ENCODE measurements at places on chromosomes 4 and X.

GRCh38 chr4:44237643-44238042 lies 211.0 kb downstream of the KCTD8 start:
- no peak for DNase-seq

GRCh38 chrX:20487227-20487626 lies 220.5 kb upstream of the RPS6KA3 start:
- peak; percentile 78 for DNase-seq

DNA sequence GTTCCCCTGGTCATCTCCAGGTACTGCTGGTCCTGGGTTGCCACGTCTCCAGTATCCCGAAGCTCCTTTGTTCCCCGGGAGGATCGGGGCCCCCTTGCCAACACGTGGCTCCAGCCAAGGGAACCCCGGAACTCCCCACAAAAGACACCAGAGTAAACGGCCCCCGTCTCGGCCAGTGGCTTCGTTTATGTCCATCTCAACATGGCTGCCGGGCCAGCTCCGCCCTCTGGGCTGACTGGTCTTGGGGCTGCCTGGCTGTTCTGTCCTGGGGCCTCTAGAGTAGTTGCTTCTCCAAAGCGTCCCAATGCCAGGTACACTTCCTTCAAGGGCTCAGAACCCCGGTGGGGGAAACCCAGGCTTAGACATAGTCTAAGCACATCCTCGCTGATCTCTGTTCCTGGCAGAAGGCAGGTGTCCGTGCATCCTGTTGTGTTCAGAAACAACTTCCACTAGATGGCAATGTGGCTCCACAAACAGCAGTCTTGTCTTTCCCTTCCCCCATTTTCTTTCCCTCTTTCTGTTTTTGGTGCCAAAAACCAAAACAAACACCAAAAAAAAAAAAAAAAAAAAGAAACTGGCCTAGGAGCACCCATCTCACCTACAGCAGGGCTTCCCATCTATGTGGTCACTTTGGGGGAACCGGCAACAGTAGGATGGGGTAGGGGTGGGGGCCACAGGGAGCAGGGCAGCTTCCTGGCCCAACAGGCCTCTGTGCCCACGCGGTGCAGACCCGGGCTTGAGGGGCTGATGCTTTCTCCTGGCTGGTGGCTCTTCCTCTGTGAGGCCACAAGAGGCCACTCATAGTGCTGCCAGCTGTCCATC lies 35.3 kb downstream of the NBDY start:
- peak; percentile 57 for DNase-seq

DNA sequence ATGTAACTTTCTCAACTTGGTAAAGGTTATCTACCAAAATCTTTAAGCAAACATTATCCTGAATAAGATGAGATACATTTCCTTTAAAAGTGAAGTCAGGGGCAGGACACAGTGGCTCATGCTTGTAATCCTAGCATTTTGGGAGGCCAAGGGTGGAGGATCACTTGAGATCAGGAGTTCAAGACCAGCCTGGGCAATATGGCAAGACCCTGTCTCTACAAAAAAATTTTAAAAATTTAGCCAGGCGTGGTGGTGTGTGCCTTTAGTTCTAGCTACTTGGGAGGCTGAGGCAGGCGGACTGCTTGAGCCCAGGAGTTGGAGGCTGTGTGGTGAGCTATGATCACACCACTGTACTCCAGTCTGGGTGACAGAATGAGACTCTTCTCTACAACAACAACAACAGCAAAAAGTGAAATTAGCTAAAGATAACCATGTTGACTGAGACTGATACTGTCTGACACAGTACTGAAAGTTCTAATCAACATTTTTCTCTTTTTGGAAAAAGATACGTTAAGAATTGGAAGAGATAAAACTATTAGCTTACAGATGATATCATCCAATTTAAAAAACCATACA lies 4.9 kb downstream of the DCAF16 start:
- DNase-seq, result no peak

DNA sequence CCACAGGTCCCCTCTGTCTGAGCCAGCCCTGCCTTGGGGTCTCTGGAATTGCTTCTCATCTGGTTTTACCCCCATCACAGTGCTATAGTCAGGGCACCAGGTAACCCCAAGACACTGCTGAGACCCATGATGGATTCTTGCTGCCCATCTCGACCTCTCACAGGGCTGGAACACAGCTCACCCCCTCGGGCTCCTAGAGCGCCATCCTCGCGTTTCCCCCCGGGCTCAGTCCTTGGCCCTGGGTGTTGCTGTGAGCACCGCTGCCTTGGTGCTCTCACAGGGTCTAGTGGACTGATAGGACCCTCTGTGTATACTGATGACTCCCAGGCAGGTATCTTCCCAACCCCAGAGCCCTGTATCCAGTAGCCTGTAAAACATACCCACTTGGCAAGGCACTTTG lies 8.8 kb downstream of the MAEA start:
- DNase-seq, result no peak

DNA sequence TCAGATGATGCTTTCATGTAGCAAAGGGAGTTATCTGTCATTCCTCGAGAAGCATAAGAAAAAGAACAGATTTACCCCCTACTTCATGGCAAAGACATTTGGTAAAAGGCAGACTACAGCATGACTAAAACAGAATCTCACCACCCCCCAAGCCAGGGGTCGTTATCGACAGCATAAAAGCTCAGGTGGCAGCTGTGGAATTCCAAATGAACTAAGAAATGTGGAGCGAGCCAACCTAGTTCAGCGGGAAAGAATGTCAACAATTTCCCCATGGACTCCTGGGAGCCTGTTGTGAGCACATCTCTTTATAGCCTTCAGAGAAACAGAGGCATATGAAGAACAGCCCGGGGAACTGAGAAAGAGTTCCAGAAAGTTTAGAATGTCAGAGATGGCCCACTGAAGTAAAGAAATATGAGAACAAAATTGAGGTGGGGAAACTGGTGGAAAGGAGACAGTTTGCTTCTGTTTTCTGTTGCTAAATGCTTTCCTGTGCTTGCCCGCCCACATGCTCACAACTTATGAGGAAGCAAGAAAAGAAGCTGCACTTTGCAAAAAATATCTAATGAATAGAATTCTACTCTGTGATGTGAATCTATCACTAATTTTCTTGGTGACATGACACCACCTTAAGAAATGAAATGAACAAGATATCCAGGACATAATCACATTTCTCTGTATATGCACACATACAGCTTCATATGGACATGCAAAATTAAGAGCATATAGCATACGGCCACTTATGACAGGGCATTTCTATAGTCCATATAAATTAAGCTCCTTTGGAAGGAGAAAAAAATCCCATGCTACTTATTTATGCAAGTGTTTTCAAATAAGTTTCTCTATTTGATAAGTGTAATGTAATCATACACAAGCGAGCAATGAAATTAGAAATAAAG lies 135.3 kb upstream of the MID1 start:
- peak; percentile 72 for DNase-seq

- no peak for DNase-seq
Observed at GRCh38 chrX:96464880-96465558, 219.6 kb upstream of the DIAPH2 start.

DNA sequence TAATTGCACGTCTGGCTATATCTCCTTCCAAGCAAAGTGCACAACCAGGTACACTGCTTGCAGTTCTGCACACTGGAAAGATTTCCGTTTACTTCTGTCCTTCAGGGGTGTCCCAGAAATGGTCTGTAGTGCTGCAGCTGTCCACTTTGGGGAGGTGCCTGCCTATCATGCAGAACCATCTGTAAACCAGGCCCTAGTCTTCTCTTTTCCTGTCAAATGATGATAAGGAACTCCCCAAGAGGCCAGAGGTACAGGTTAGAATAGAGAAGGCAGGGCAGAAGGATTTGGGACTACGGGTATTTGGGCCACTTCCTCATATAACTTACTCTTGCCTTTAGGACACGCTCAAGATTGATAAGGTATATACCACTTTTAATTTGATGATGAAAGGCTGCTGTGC lies 746.9 kb downstream of the FAT4 start:
- DNase-seq, result no peak

DNA sequence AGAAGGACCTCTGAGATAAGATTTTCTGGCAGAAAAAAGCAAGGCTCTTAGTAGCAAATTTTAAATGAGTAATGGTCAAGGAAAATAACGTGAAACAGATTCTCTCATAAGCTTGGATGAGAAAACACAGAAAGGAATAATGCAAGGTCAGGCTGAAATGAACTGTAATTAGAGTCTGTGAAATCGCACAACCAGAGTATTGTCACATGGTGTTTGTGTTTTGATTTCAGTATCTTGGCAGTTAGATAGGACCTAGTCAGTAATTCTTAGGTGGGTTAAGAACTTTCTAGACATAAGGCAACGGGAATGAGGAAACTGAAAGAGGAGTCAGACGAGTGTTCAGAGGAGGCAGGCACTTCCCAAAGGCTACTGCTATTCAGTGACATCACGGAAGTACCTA lies 34.6 kb downstream of the LIMCH1 start:
- DNase-seq, result no peak

GRCh38 chrX:37677765-37678164 lies 7.8 kb upstream of the XK start:
- no peak for DNase-seq

- no peak for DNase-seq
Observed at GRCh38 chrX:137896123-137896522, 330.2 kb downstream of the ZIC3 start.

DNA sequence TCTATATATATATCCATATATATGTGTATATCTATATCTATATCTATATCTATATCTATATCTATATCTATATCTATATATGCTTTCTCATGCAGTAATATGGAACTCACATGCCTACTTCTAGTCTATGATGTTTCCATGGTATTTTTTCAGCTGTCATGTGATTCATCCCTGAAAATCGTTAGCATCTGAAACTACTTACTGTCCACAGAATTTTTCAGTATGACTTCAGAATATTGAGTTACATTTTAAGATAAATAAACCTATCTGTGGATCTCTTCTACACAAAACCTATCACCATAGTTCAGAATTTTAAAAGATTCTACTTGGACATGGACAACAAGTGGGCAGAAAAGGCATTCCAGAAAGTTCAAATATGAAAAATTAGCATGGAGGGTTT lies 855.1 kb upstream of the INTU start:
- DNase-seq, result peak; percentile 80

DNA sequence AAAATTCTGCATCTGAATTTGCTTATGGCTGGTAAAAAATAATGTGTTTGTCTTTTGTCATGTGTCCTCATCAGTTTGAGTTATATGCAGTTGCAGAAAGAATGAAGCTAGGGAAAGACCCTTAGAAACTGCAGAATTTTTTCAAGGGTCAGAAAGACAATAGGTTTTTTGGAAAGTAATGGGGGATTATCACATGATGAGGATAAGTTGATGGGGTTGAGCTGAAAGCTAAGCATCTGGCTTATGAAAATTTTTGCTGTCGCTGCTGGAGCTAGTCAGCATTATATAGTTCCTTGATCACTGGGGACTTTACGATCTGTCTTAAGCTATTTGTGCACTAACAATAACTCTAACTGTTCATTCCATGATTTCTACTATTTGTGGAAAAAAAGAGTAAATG lies 331.7 kb downstream of the PPARGC1A start:
- no peak for DNase-seq

- DNase-seq, result peak; percentile 21
Observed at GRCh38 chr4:13762130-13762529, 134.6 kb upstream of the BOD1L1 start.

DNA sequence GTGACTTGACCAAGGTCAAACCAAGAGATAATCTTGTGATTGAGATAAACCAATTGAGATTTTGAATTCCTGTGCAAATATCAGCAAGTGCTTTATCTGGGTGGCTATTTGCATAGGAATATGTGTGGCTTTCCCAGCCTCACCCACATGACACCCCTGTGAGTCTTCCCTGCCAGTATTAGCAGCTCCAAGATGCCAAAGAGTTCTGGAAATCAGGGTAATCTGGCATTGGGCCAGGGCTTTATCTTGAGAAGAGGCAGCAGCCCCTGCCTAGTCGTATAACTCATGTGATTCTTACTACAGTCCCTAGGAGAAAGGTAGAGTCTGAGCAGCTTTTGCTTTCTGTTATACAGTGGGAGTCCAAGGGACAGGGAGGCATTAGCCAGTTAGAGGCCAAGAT lies 87.7 kb downstream of the RLIM start:
- DNase-seq, result no peak

- no peak for DNase-seq
Observed at GRCh38 chr4:145709336-145709735, 29.4 kb downstream of the C4orf51 start.

GRCh38 chr4:168421055-168421454 lies 59.2 kb downstream of the DDX60L start:
- no peak for DNase-seq

DNA sequence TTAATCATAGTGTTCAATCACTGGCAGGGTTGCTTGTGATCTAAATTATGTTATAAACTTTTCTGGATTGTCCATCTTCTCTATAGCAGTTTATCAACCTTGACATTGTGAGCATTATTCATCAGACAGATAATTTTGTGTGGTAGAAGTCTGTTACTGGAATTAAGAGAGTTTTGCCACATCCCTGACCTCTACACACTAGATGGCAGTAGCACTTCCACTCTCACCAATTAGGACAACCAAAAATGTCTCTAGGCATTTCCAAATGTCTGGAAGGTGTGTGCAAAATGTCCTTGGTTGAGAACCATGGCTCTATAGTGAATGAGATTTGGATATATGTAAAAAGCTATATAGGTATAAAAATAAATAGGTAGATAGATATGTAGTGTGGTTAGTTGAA lies 324.1 kb upstream of the FAM47C start:
- DNase-seq, result no peak

DNA sequence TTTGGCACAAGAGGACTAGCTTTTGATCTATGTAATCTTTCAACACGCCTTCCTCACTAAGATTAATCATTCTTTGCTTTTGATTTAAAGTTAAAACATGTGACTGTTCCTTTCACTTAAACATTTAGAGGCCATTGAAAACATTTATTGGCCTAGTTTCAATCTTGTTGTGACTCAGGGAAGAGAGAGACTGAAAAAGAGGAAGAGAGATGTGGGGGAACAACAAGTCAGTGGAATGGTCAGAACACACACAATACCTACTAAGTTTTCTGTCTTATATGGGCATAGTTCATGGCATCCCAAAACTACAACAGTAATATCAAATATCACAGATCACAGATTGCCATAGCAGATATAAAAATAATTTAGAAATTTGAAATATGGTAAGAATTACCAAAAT lies 812.9 kb upstream of the AGA start:
- no peak for DNase-seq

GRCh38 chrX:45449982-45450381 lies 249.3 kb upstream of the DIPK2B start:
- peak; percentile 23 for DNase-seq

All from ELR (cell line).